ENCODE measurements at places on chromosomes 6 and 20.

- no peak for DNase-seq
Observed at GRCh38 chr6:159093609-159094443, 49.0 kb upstream of the TAGAP start.

- no peak for DNase-seq
Observed at GRCh38 chr20:2859330-2860121, 13.8 kb upstream of the PTPRA start.

DNA sequence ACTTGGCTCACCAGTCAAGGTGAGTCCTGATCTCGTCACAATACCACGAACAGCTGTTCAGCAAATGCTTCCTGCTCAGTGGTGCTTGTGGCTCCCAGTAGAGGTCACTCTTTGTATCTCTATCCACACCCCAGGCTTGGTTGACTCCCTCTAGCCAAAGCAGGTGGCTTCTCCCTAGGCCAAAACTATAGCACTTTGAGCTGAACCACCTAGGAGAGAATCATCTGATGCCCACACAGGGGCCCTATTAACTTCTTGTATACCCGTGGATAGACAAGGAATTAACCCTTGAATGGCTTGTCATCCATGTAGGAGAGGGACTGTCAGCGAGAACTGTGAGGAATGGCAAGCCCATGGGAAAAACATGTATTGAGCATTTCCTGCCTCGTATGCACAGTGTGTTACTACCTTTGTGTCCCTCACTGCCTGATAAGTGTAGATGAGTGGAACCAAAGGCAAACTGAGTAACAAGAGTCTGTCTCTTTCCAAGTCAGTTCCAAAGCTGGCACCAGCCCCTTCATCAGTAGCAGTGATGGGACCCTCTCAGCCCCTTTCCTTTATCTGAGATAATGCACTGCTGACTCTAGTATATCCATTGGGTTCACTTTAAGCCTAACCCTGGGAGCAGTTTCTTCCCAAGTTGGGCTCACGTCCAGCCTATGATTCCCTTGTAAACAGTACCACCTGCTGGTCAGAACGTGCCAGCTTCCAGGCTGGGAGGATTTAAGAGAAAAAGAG, 42.5 kb downstream of the EIF2S2 start:
- DNase-seq = peak; percentile 38

GRCh38 chr6:54419885-54420284, 111.6 kb downstream of the TINAG start:
- DNase-seq = no peak

DNA sequence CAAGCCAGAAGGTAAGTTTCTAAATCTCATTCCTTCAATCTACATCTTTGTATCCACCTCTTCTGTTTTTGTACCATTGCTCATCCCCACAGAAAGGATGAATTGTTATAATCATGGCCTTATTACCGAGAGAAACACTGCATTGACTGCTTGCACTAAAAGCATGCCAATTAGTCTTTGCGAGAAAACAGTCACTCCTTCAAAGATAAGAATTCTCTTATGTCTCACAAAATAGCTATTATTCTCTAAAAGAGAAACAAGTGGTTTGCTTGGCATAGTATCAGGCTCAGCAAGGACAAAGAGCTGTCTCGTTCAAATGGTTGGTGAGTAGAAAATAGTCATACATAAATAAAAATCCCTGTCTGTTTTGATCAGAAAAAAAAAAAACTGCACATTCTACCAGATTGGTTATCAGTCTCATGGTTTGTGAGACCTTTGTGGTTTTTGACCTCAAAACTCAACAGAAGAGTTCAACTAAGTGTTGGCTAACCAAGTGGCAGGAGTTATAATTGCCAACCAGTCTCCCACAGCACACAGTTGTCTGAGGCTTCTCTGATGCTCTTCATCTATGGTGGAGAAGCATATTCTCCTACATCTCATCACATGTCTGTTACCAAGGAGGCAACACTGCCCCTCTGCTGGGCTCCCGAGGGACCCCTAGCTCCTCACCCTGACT, 35.1 kb upstream of the ARMH2 start:
- no peak for DNase-seq

- DNase-seq = no peak
Observed at GRCh38 chr20:15859061-15859460, 714.2 kb downstream of the KIF16B start.

- no peak for DNase-seq
Observed at GRCh38 chr6:184161-184700, 108.1 kb upstream of the DUSP22 start.

DNA sequence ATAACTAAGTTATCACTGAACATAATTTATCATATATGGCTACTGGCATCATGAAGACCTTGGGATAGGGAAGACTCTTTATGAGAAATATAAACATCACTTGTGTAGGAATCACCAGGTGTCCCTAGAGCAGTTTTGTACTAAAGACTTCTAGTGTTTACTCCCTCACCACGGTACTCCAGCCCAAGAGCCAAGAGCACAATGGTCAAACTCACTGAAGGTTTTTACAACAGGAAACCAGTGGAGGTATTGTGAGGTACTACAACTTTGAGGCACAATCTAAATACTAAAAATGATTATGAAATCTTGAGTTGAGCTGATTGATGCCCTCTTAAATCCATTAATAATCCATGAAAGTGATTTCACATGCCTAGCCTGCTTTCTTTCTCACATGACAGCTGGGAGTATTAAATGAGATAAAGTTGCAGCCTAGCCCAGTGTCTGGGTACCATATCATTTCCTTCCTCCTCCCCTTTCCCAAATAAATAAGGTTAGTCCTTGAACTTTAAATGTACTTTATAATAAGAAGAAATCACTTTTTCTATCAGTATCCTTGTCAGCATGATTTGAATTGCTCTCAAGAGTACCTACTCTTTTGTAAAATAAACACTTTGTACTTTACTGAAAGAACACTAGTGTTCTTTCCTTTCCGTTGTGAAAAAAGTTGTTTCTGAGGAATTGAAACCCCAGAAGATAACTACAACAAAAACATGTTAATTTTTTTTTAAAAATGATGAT, 26.5 kb downstream of the GLO1 start:
- DNase-seq = no peak

DNA sequence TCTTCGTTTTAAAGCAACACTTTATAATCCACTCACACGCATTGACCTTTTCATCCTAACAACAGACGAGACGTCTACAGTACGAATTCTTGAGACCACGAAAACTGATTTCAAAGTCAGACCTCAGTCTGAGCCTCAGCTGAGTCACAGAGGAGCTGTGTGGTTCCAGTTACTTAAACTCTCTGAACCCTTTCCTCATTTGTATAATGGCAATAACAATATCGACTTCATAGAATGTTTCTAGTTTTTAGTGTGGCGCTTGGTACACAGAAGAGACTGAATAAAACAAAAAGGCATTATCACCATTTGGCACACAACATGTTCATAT, 236.9 kb downstream of the ATXN1 start:
- DNase-seq = no peak

- no peak for DNase-seq
Observed at GRCh38 chr6:137405806-137406205, 88.4 kb downstream of the OLIG3 start.

DNA sequence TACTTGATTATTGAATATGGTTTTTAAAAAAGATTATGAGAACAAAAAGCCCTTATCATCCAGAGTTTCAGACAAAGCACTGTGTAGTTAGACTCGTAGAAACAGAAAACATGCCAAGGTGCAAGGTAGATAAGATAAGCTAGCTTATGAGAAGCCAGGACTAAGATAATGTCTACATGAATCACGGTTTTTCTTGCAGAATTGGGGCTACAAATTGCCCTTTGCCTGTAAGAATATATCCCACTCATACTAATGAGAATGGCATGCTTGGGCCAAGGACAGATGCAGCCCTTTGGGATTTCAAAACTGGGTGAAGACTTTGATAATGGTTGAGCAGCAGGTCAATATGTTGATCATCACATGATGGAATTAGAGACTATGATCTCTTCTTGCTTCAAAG, 165.3 kb upstream of the PREP start:
- DNase-seq = no peak

GRCh38 chr20:23226612-23227265, 123.9 kb upstream of the NXT1 start:
- DNase-seq = no peak

DNA sequence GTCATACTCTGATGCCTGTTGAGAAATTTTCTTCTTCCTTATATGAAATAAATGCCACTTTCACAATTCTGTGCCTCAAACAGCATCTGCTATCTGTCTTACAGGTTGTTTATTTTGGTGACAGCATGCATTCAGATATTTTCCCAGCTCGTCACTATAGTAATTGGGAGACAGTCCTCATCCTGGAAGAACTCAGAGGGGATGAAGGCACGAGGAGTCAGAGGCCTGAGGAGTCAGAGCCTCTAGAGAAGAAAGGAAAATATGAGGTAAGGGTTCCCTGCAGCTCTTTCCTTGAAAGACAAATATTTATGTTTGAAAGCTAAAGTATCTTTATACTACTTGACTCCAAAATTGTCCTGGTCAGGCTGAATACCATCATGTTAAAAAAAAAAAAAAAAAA, 15.8 kb downstream of the TSPYL4 start:
- DNase-seq = no peak

GRCh38 chr6:158030380-158031300, 49.0 kb downstream of the SYNJ2 start:
- DNase-seq = no peak

DNA sequence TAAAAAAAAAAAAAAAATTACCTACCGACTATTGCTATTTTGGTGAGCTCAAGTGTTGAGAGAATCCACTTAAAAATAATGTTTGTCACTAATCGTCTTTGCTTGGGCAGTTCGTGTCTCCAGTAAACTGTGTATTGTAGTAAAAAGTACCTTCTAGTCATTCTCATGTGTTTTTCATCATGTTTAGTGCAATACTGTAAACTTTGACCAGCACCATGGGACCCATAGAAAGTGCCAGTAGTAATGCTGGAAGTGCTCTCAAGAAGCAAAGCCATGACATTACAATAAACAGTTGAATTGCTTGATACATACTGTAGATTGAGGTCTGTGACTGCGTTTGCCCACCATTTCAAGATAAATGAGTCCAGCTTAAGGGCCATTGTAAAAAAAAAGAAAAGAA, 395.2 kb downstream of the BCKDHB start:
- DNase-seq = no peak

- DNase-seq = no peak
Observed at GRCh38 chr20:24462460-24463010, 6.9 kb upstream of the SYNDIG1 start.

DNA sequence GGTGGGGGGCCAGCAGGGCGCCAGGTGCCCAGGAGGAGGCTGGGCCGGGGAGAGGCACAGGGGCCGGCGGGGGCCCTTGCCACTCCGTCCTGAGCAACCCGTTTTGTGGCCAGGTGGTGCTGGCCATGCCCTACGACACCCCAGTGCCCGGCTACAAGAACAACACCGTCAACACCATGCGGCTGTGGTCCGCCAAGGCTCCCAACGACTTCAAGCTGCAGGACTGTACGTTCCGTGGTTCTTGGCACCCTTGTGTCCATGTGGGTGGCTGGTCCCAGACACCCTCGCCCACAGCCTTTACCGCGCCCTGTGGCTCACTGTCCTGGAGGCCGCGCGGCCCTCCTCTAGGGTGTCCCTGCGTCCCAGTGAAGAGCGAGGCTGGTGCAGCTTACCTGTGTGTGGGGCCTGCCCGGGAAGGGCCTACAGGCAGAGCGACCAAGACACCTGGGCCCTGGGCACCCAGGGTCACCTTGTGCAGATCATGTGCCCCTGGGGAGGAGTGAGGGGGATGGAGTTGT, 28.7 kb downstream of the PYGB start:
- no peak for DNase-seq

DNA sequence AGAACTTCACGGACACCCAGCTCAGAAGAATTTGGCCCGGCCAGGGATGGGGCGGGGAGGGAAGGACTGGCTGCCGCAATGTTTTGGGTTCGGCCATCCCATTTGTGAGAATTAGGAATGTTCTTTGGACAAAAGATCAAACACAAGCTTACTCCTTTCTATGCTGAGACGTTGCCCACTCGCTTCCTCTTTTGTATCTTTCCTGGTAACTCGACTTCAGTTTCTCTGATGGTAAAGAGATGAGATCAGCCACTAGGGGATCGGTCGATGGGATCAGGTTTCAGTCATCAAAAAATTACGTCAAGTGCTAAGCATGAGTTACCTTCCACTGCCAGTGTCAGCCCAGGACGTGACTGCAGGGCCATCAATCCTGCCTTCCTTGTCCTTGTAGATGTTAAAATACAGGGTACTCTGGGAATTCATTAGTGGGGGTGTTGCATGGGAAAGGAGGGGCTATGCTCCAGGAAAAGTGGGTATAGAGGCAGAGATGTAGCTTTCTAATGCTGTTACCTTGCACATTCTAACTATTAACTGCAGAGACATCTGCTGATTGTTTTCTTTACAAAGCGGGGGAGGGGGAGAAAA, 190.2 kb downstream of the TSHZ2 start:
- DNase-seq = no peak

- DNase-seq = no peak
Observed at GRCh38 chr6:97465877-97466561, 183.0 kb upstream of the MMS22L start.

- DNase-seq = no peak
Observed at GRCh38 chr6:123804014-123804786, 535 bp downstream of the NKAIN2 start.

DNA sequence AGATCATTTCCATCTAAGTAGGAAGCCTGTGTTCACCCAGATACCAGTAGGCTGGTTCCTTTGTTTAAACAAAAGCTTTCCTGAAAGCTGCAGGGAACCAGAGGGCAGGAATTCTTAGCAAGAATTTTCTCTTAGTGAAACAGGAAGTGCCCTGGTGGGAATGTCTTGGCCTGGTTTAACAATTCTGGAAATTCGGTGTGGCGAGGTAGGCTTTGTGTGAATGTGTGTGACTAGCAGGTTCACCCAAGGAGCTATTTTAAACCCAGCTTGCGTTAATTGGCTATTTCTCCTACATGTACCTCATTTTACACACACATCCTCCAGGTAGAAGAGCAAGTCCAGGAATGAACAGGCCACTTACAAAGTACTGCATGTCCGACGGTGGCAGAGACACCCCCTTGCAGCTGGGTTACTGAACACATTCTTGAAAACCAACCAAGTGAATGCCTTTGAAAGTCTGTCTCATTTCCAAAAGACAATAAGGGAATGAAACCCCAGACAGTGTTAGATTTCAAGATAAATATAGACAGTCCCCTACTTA, 64.6 kb downstream of the GFOD1 start:
- no peak for DNase-seq

- no peak for DNase-seq
Observed at GRCh38 chr6:35018746-35019145, 122.4 kb downstream of the TCP11 start.

DNA sequence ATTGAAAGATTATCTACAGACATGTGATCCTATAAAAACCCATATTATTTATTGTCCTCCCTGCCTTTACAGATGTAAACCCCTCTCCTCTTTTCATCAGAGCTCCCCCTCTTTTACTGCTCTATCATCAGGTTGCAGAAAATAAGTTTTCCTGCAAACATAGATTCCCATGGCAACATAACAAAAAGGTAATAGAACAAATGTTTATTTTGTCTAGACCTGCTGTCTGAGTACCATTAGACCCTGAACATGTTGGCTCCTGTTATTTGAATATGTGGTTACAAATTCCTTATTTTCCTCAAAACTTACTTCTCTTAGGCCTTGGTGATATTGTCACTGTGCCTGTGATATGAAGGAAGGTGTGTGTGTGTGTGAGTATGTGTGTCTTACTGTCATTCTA, 11.5 kb downstream of the MAPK14 start:
- DNase-seq = no peak

- no peak for DNase-seq
Observed at GRCh38 chr6:34145161-34146020, 496 bp downstream of the GRM4 start.
